ENCODE measurements at places on chromosomes 12 and 14.

DNA sequence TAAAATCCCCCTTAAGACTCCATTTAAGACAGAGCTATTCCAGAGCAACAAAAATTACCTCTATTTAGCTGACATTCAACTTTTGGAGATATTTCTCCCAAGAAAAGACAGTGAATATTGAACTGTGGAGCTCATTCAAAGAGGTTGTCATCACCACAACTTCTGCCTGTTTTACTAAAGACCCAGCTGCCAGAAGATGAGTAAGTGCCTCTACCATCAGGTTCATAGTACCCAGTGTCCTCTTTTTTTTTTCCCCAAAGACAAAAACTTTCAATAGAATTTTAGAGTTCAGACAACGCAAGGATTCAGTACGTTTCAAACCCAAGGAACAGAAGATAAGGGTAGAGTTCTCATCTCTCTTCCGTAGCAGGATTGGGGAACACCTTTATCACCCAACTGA lies 461.3 kb downstream of the BCAT1 start:
- no peak for DNase-seq

DNA sequence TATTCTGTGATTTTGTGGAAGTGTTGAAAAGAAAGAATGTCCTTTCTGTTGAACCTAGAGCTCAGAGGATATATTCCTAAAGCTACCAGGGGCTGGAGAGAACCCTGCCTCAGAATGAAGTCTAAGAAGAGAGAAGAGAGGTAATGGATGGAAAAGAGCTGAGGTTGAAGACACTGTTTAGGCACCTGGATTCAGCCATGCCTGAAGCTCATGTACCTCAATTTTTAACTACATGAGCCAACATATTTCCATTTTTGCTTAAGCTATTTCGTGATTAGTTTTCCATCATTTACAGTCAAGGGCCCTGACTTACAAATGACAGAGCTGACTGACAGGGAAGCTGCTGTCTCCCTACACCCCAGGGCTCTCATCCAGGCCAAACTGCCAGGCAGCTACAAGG lies 10.7 kb downstream of the CAMKK2 start:
- DNase-seq, result no peak

DNA sequence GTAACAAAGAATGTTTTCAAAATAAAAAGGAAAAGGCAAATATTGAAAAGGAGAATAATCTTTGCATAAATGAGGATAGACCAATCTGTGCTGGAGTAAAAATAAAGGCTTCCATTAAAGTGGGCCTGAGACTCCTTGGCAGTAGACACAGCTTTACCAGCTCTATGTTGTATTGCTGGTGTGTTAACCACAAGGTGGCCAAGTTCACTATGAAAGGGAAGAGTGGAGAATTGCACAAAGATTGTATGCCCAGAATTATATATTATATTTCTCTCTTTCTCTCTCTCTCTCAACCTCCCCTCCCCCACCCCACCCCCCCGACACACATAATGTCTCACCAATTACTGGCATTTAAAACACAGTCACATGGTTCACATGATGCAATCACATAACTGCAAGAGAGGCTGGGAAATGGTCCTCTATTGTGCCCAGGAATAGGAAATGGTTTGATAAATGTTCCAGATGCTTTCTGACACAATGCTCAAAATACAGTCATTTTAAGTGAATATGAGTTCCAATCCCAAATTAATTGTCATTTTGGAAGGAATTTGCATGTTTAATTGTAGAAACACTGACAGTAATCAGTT lies 222.6 kb upstream of the SYT1 start:
- no peak for DNase-seq

- no peak for DNase-seq
These were observed 1.2 kb downstream of the PPP1CC start for GRCh38 chr12:110741341-110742095.

DNA sequence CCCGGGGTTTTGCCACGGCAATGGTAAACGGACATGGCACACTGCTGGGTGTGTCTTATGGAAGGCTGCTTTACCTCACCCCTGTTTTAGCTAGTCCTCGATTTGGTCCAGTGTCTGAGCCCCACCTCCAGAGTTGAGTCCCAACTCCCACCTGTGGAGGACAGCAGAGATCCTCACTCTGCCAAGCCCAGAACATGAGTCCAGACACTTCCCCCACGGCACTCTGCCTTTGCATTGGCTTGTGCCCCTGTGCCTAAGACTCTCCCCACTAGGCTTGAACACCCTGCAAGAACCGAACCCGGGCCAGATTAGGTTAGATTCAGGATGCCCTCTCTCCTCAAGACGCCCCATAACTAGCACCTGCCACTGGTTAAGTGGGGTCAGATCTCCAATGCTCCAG lies 59.8 kb upstream of the C14orf180 start:
- no peak for DNase-seq

DNA sequence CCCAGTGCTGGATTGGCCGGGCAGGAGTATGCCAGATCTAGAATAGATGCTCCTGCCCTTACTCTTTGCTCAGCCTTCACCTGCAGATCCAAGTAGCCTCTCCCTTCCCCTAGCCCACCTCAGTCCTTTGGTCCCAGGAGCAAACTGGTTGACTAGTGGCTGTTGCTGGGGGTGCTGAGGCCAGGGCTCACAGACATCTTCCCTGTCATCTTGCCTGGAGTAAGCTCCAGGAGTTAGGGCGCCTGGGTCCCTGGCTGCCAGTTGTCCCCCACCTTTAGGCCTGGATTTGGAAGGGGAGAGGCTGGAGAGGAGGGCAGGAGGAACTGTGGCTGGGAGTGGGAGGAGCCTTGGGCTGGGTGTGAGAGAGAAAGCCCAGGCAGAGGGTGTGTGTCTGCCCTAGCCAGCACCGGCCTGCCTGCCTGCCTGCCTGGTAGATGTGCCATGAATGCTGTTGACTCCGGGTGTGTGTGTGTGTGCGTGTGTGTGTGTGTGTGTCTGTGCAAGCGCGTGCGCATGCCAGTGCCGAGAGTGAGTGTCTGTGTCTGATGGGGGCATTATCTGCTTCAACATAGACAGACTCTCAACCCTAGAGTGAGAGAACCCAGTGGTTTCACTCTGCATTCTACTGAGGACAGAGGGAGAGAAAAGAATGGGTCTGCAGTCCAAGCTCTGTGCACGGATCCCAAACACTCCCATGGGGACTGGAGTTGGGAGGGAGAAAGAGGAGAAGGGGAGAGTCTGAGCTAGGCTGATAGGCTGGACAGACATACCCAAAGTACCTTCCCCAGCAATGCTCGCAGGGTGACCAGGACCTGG lies 845 bp upstream of the RARG start:
- DNase-seq, result no peak

DNA sequence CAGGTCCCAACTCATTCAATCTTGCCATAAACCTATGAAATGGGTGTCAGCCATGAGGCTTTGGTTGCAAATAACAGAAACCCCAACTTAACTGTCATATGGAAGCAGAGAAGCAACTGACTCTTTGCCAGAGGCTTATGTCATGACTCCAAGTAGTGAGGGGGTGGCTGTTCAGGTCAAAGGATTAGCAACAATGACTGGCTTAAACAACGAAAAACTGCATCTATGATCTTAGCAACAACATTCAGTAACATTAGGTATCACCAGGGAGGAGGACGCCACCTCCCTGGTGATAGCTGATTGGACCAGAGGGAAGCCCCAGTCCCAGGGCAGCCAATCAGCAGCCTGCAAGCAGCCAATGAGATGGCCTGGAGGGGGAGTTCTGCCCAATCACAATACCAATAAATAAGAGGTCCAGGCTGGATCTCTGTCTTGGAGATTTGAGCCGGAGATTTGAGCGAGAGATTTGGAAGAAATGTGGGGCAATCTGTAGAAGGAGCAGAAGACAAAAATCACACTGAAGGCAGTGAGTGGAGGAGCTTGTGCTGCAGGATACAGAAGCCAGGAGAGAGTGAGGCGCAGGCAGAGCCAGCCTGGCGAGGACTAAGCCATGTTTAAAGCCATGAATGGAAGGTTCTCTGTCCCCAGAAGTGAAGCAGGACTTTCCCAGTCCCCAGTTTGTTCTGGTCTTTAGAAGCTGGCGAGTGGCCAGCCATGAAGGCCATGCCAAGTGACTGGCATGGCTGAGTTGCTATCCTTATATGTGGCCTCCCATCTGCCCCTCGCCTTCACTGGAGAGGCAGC lies 93.3 kb downstream of the CALM1 start:
- DNase-seq, result no peak

DNA sequence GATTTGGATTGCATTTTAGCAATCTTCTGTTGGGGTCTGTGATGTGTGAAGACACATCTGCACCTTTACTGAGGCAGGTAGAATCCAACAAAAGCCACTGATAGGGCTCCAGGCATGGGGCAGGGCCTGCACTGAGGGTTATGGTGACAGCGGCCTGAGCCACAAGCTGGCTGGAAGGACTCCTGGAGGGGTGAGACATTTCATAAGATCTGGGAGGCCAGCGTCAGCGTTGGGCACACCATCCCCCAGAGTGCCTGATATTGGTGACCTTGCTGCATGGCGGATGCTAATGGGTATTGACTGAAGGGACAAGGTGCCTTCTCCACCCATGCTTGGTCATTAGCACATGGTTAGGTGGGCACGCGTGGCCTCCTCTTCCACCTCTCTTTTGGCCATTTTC lies 187.6 kb downstream of the CACNA1C start:
- no peak for DNase-seq
